ENCODE measurements at places on chromosomes 13 and 19.
A peak's percentile ranks its signal among the peaks of the same experiment; 100 is the strongest.

DNA sequence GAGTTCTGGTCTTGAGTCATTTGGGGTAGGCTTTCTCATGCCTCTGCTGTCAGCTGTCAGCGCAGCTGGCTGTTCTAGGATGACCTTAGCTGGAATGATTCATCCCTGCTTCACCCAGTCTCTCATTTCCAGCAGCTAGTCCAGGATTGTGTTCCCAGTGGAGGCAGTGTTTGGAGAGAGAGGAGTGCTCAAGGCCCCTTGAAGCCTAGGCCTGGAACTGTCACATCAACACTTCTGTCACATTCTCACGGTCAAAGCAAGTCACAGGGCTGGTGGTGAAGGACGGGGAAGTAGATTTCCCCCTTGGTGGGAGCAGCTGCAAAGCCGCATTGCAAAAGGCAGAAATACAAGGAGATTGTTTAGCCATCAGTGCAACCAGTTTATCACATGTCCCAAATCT lies 15.2 kb downstream of the TPT1 start:
- no peak for DNase-seq

GRCh38 chr19:3785938-3786824 lies at the start of gene MATK:
Gene MATK, minus strand, starts transcription at chr19:3786381. Its CDS starts 1,246 bp downstream, at chr19:3785135.
- DNase-seq, result peak; percentile 21

DNA sequence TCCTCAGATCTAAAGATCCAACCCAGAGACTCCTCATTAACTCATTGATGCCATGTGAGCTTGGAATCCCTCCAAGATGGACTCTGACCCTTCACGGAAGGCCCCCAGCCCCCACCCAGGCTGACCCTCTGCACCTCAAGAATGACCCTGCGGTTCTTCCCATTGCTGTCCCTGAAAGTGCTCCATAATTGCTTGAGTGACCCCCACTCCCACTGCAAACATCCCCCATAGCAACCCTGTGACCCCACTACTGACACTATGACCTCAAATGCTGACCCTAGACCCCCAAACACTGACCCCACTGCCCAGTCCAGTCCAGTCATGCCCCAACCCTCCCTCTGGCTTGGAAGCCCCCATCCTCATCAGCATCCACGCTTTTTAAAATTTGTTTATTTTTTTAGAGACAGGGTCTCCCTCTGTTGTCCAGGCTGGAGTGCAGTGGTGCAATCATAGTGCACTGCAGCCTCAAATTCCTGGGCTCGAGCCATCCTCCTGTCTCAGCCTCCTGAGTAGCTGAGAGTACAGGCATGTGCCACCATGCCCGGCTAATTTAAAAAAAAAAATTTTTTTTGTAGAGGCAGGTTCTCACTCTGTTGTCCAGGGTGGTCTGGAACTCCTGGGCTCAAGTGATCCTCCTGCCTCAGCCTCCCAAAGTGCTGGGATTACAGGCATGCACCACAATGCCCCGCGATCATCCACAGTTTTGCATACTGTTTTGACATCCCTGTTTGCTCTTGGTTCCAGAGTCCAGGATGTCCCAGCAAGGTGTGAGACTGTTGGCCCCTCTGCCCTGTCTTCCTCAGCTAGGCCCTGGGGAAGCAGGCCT lies 855 bp downstream of the LYL1 start:
- no peak for DNase-seq

DNA sequence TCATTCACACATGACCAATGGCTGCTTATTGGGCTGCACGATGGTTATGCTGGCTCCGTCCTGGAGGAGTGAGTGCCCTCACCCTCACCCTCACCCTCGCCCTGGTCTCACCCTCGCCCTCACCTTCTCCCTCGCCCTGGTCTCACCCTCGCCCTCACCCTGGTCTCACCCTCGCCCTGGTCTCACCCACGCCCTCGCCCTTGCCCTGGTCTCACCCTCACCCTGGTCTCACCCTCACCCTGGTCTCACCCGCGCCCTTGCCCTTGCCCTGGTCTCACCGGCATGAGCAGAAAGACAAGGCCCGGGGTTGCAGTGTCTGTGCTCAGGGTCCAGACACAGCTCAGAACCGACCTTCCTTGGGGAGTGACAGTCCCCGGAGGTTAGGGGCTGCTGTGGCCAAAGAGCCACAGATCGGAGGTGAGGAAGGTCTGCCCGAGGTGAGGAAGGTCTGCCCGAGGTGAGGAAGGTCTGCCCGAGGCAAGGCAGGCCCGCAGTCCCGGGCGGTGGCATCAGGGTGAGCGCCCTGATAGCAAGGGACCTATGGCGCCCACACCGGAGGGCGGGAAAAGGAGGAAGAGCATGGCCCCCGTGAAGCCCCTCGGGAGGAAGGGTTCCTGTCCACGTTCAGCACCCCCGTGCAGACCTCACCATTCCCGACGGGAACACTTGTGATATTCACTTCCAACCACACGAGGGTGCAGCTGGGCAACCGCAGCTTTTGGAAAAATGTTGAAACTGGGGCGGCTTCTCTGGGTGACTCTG lies 65.6 kb downstream of the MCF2L start:
- no peak for DNase-seq

- no peak for DNase-seq
These were observed 28.3 kb downstream of the RCBTB2 start for GRCh38 chr13:48504606-48505005.

DNA sequence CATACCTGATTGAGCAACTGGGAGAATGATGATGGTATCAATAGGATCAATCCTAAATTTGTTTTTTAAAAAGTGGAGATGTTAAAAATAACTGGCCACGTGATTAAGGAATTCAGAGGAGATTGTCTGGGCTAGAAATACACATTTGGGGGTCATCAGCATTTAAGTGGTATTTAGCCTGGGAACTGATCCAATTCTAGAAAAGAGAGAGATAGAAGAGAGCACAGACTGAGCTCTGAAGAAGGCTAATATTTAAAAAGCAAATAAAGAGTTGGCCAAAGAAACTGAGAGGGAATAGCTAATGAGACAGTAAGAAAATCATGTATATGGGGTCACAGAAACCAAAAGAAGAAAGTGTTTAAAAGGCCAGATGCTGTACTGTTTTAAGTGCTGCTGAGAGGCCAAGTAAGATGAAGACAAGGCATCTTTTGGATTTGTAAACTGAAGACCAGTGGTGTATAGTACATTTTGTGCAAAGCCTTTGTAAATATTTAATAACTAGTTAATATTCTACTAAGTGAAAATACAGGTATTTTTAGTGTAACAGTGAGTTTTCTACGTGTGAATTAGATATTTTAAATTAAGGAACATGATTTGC lies 40.2 kb downstream of the UBL3 start:
- DNase-seq, result no peak

- no peak for DNase-seq
These were observed 13.8 kb downstream of the DCAF15 start for GRCh38 chr19:13965926-13966683.

- DNase-seq, result no peak
These were observed 25.9 kb downstream of the RASL11A start for GRCh38 chr13:27296496-27296895.

DNA sequence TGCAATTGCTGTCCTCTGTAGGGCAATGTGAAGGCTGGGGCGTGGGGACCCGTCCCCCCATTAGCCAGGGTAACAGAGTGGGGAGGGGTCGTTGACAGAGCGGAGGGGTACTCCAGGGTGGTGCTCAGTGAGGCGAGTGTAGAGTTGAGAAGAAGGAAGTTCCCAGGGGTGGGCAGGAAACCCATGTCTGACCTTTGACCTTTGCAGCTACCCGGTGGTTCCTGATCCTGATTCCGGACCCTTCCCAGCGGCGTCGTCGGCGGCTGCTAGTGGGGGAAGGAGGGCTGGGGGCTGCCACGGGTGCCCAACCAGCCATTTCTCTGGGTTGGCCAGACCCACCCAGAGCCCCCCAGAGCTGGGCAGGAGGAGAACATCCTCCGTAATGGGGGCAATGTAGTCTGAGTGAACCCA lies 2.1 kb upstream of the PLVAP start:
- DNase-seq, result no peak

DNA sequence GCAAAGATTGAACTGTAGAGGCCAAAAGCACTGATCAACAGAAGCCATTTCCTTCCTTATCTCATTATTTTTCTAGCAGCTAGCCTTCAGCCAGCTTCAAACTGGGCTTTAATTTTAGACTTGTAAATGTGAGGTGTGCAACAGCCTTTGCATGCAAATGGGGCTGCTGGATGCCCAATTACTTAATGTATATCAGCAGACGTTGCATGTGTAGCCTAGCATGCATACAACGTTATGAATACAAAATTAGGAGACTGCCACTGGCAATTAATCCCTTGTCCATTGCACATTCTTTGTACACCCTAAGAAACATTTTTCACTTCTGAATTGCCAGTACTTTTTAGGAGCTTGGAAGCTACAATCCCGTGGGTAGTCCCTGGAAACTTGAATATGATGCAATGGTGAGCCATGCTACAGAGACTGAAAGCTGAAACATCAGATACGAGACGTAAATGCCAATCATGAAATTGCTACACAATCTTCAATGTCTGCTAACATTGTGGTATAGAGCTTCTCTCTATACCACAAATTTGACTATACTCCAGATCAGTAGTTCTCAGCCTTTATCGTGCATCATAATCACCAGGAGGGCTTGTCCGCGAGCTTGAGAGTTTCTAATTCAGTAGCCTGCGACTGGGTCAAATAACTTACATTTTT lies 20.2 kb downstream of the EPSTI1 start:
- no peak for DNase-seq

DNA sequence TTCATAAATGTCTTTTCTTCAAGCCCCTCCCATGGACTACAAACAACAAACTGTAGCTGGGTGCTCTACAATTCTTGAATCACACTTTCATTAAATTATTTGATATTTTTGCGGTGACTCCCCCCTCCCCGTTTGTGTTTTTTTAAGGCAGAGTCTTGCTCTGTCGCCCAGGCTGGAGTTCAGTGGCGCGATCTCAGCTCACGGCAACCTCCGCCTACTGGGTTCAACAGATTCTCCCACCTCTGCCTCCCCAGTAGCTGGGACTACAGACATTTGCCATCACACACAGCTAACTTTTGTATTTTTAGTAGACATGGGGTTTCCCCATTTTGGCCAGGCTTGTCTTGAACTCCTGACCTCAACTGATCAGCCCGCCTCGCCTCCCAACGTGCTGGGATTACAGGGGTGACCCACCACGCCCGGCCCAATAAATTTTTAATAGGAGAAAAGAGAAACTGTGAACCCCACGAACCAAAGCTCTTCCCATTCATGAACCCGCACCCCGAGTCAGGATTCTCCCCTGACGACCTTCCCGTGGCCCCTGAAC lies 703 bp downstream of the ZNF506 start:
- no peak for DNase-seq

- no peak for DNase-seq
These were observed 1.6 kb downstream of the SERTAD3 start for GRCh38 chr19:40442328-40443130.

- DNase-seq, result no peak
These were observed 1773.8 kb downstream of the PCDH9 start for GRCh38 chr13:65456150-65456912.

DNA sequence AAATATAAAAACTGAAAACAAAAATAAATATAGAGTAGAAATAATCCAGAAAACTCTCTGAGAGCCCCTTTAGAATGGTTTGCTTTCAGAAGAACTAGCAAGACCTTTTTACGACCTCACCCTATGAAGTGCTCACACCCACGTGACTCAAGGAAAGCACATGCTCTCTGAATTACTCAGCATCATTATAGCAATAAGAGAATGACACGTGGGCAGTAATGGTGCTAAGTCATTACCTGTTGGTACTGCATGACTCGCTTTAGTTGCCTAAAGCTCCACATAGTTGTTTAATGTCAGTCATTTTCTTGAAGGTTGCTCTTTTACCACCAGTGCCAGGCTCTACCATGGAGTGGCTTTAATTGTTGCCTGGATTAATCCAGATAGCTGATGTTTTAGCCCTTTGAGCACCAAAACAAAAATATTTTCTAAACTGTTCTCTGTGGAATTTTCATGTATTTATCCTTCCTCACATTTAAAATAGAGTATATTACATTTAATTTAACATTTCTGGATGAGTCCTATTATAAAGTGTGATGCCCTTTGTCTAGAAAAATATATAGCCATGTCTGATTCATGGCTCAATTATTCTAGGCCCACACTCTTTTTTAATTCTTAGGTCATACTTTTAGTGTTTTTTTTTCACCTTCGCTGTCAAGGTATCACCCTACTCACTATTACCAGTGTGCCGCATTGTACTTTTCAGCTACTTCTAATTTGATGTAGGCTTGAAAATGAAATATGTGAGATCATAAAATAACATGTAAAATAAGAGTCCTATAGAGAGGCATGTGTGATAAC lies 56.8 kb downstream of the THSD1 start:
- DNase-seq, result peak; percentile 7

DNA sequence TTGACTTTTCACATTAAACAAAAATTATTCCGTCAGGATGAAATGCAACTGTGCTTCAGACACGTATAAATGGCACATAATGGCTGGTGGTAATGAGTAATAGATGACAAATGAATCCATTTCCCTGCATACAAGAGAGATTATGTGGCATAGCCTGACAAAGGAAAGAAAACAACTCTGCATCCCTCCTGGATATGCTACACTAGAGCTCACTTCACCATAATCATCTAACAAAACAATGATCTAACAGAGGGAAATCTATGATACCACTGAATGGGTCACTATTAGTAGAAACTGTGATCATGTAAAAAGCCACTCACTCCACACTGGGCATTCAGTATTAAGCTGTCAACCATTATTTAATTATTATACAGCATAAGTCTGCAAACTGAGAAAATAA lies 1498.4 kb downstream of the EFNB2 start:
- DNase-seq, result no peak

DNA sequence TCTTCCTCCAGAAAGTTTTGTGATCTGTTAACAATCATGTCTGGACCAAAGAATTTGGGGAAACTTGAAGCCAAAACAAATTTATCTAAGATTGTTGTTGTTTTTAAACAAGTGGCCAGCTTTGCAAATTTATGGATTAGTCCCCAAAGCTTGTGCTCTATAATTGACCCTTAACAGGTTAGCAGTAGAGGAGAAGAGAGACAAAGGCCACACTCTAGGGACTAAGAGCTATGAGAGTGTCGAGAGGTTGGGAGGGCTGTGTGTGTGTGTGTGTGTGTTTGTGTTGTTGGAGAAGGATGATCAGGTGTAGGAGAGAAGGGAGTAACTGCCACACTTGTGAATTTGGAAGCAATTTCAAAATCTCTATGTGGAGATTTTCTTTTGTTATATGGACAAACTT lies 367.3 kb downstream of the KCNRG start:
- DNase-seq, result no peak

- no peak for DNase-seq
These were observed 6.0 kb downstream of the EPS8L1 start for GRCh38 chr19:55081770-55082019.

- DNase-seq, result no peak
These were observed 347.4 kb downstream of the LIG4 start for GRCh38 chr13:107867701-107868661.

- DNase-seq, result no peak
These were observed 20.8 kb upstream of the POU2F2 start for GRCh38 chr19:42152910-42153671.
